ENCODE measurements at places on chromosomes 4 and X. TPM values are rescaled to one million over a fixed set of nuclear protein-coding genes. Genes with fewer than 3 reads are reported as not detected.

EFHC2 gene
- not detected for polyA plus RNA-seq

NAA10 gene
- polyA plus RNA-seq, result 57.7 TPM

COL25A1 gene
- polyA plus RNA-seq, result 4.1 TPM

BEX2 gene
- polyA plus RNA-seq, result 32.8 TPM

USP26 gene
- not detected for polyA plus RNA-seq

SPARCL1 gene
- 375 TPM for polyA plus RNA-seq

HSFX3 gene
- 0.33 TPM for polyA plus RNA-seq

MAGEB10 gene
- polyA plus RNA-seq, result not detected

UBL4A gene
- 29.2 TPM for polyA plus RNA-seq

DNA sequence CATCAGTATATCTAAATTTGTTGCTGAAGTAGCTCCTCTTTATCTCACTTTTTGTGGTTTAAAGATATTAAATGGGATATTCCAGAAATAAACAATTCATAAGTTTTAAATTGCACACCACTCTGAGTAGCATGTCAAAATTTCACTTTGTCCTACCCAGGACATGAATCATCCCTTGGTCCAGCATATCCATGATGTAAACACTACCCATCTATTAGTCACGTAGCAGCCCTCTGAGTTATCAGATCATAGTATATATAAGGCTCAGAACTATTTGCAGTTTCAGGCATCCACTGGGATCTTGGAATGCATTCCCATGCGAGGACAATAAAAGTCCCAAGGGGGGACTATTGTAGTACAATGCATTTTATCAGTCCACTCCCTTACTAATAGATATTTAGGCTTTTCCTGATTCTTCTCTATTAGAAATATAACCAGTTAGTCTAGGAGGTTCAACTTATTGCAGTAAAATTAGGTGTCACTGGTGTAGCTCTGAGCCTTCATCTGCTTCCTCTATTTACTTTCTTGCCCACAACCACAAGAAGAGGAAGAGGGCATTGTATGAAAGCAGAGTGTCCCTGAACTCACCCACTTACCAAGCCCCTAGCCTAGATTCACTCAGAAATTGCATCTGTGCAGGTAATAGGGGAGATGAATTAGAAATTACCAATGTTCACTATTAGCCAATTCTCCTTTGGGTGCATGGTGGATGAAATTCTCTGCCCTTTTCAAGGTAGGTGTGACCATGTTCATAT lies 409.8 kb upstream of the GALNT7 start:
- no peak for DNase-seq

DNA sequence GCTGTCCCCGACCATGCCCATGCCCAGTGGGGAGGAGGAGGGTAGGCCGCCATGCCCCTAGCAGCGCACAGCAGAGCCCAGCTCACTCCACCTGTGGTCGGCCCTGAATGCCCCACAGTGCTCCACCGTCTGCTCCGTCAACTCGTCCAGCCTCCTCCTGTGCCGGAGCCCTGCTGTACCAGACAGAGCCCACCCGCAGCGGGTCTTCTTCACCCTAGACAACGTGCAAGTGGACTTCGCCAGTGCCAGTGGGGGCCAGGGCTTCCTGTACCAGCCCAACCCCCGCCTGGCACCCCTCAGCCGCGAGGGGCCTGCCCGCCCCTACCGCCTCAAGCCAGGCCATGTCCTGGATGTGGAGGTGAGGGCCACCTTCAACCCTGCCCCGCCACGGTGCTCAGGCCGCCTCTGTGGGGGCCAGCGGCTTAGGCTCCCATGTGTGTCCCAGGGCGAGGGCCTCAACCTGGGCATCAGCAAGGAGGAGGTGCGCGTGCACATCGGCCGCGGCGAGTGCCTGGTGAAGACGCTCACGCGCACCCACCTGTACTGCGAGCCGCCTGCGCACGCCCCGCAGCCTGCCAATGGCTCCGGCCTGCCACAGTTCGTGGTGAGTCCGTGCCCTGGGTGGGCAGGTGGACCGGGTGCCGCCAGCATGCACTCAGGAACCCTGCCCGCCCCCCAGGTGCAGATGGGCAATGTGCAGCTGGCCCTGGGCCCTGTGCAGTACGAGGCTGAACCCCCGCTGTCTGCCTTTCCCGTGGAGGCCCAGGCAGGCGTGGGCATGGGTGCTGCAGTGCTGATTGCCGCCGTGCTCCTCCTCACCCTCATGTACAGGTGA lies 6.9 kb upstream of the SRPK3 start:
- no peak for DNase-seq

DNA sequence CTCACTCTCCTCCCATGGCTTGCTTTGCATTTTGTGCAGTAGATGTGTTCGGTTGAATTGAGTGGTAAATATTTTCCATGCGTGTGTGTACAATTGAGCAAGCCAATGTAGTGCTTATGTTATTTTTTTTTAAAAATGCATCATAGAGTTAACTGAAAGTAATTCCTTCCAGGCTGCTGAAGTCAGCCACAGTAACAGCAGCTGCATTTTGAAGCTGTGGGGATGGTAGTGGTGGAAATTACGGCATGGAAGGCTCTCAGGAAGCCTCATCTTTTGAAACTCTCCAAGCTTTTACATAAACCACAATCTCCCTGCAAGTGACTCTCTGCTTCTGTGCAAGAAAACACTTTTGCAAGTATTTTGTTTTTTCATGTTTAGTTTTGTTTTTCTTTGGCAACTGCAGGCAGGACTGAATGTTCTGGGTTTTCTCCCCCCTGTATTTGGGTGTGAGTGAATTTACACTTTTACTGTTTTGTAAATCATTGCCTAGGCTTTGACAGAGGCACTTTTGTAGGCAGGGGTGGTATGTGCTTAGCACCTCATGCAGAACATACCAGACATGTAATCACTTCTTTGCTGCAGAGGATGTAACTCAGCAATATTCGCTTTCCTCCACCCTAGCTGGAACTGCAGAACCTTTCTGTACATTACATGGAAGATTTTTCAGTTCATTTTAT lies 56.2 kb downstream of the LRRC66 start:
- peak; percentile 26 for DNase-seq

- DNase-seq, result peak; percentile 17
Observed at GRCh38 chrX:8591501-8591900, 126.9 kb downstream of the VCX3B start.

- no peak for DNase-seq
Observed at GRCh38 chr4:75584067-75584466, 28.2 kb downstream of the ODAPH start.

GRCh38 chr4:87087420-87087819 lies 133.0 kb downstream of the KLHL8 start:
- DNase-seq, result no peak

DNA sequence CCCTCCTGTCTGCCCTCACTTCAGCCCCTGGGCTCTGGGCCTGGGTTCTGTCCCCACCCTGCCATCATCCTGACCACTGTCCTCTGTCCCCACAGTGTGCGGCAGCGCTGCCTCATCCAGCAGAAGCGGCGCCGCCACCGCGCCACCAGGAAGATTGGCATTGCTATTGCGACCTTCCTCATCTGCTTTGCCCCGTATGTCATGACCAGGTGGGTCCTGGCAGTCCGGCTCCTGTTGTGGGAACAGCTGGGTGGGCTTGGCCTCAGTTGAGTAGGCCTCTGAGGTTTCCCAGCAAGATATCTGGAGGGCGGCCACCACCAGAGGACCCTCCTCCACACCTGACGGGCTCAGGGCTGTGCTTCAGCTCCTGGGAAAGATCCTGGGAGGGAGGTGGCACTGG lies 2.2 kb downstream of the GPR78 start:
- no peak for DNase-seq

GRCh38 chr4:7542781-7543180 lies 108.1 kb upstream of the PSAPL1 start:
- DNase-seq, result no peak

GRCh38 chr4:41197495-41197894 lies 16.8 kb downstream of the APBB2 start:
- DNase-seq, result no peak

- no peak for DNase-seq
Observed at GRCh38 chr4:155419266-155419665, 42.5 kb upstream of the MAP9 start.

DNA sequence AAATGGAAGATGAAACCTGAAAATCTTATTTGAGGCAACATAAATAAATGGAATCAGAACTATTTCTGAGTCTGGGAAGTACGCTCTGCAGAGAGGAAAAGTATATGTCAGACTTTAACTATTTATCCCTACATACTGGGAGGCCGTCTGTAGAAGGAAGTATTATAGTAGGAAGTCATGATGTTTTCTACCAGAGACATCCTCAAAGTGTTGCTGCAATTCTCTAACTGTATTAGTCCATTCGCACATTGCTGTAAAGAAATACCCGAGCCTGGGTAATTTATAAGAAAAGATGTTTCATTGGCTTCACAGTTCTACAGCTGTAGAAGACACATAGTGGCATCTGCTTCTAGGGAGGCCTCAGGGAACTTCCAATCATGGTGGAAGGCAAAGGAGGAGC lies 88.7 kb upstream of the TBL1X start:
- DNase-seq, result no peak

Data from muscle of arm (tissue), 14 donors.